ENCODE measurements at places on chromosomes 11 and 22.

DNA sequence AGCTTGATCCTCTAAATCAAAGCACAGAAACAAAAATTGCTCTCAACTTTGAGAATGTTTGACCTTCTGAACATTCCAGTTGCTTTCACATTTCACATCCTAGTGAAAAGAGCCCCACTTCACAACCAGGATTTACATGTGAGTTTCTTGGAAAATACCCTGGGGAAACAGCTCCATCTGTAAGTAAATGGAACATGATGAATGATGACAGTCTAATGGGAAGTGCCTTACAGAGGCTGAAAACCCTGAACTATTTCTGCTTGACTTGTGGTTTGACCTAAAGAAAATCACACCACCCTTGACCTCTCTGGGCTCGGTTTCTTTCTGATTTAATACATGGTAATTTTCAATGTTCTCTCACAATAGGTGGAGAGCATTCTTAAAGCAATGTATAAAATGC, 499.4 kb upstream of the API5 start:
- no peak for DNase-seq

DNA sequence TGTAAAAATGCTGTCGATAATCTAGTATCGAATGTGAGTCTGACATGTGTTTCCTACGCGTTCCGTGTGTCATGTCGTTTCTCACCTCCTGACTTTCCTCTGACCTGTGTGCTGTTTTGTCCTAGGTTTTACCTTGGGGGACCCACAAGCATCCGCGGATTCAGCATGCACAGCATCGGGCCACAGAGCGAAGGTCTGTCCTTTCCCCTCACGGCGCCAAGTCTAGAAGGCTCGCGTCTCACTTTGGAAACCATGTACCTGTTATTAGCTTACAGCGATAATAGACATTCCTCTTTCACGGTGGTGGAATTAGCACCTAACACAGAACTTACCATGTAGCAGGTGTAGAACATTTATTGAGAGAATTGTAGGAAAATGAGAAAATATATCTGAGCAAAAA, 28.6 kb downstream of the SAMM50 start:
- DNase-seq = no peak

GRCh38 chr22:42256930-42257329, 13.5 kb downstream of the TCF20 start:
- no peak for DNase-seq

GRCh38 chr11:4798427-4799183, 5.6 kb downstream of the OR52R1 start:
- no peak for DNase-seq

GRCh38 chr22:47621253-47621652, 858.8 kb downstream of the TBC1D22A start:
- no peak for DNase-seq

DNA sequence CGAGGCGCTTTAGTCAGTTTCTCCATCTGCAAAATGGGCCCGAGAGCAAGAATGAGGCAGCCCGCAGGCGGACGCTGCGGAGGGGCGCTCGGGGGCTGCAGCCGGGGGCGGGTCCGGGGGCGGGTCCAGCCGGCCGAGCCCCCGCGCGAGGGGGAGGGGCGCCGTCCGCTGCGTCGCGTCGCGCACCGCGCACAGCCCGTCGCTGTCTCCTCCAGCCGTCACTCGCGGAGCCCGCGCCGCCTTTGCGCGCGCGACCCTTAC, 282 bp downstream of the PC start:
- DNase-seq = no peak

DNA sequence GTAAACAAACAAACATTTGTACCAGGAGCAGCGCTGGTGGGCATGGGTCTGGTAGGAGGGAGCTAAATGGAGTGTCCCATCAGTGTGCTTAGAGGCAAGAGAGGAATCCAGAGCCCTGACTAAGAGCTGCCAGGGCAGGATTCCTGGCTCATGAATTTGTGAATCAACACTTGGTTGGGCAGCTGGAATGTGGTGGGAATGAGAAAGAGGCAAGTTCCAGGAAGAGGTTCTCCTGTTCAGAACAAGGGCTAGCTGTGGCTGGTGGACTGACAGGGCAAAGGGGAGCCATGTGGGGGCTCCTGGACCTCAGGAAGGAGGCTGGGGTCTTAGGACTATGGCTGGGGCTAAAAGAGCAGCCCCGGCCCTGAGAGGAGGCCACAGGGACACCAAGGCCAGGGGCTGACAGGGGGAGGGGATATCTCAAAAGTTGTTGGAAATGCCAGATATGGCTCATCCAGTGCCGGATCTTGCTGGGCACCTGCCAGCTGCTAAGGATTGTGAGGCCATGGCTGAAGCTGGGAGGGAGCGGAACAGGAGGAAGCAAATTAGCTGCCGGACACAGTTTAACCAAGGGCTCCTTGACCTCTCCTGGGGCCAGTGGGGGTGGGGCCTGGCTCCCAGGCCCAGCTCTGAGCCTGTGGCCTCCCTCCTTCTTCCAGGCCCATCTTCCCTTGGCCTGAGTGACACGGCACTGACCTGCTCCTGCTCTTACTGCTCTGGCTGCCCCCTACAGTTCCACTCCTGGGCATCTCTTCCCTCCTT, 14.6 kb upstream of the P2RY6 start:
- DNase-seq = peak; percentile 33

GRCh38 chr11:69915501-69916250, 96.5 kb upstream of the FGF3 start:
- DNase-seq = peak; percentile 82

DNA sequence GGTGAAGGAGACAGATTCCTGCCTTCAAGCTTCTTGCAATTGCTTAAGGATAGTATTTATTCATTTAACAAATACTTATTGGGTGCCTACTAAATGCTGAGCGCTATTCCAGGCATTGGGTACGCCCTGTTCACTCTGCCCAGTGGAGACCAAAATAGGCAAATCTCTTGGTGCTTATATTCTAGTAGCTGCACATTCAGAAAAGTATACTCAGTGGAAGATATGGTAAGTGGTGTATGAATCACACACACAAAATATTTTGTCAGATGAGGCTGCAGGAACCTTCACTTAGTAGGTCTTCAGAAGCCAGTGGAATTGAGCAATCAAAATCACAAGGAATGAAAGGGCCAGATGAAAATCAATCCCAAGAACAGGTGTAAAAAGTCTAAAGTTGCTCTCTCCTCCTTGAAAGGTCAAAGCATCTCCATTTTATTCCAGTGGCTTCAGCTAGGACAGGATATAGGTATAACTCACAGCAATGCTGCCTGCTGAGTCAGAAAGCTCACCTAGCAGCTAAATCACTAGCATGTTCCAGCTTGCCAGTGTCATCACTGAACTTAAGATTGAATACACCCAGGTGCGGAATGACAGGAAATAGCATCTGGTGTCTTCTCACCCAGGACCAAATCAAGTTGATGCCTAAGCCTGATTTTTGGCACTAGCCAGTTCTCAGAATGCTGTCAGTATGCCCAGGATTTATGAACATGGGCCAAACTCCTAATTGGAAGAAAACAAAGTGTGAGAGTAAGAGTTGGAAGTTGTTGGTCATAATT, 83.9 kb downstream of the AMOTL1 start:
- no peak for DNase-seq

DNA sequence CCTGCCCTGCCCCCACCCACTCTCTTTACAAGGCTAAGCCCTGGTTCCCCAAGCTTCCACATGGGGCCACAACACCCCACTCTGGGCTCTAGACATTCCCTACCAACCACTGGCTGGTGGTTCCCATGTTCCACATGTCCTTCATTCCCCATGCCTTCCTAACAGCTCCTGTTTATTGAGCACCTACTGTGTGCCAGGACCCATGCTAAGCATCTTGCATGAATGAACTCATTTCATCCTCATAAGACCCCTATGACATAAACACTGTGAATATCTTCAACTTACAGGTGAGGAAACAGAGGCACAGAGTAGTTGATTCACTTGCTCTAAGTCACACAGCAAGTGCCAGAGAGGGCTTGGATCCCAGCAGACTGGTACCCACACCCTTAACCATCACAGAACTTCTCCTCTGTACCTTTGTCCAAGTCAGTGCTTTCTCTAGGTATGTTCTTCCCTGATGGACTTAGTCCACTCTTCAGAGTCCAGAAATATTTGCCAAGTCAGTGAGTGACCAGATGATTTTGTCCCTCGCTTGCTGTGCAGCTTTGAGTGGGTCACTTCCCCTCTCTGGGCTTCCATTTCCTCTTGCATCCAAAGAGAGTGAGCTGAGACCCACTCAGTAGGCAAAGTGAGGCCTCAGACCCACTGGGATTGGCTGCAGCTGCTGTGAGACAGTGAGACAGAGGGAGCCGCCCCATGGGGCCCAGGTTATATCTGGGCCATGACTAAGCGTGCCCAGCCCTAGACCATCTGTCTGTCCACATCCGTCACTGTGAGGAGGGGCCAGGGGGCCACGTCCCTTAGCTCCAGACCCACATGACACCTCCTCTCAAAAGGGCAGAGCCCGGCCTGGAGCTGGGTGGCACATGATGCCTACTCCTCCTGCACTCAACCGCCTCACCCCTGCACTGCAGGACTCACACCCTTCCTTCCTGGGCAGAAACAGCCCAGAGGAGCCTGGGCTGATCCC, 132.4 kb downstream of the MN1 start:
- peak; percentile 48 for DNase-seq

DNA sequence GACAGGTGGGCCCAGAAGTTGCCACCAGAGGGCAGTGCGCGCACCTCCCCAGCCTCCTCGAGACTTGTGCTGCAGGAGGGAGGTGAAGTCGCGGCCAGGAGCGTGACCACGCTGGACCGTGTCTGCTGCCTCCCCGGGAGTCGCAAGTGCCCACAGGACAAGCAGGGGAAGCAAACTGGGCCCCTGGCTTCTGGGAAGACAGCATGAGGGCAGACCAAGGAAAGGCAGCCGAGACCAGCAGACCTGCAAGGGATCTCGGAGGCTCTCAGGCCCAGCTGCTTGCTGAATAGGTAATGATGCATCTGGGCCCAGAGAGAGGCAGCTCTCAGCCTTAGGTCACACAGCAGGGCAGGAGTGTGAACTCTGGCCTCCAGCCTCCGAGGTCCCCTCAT, 17.0 kb upstream of the IL2RB start:
- peak; percentile 86 for DNase-seq

DNA sequence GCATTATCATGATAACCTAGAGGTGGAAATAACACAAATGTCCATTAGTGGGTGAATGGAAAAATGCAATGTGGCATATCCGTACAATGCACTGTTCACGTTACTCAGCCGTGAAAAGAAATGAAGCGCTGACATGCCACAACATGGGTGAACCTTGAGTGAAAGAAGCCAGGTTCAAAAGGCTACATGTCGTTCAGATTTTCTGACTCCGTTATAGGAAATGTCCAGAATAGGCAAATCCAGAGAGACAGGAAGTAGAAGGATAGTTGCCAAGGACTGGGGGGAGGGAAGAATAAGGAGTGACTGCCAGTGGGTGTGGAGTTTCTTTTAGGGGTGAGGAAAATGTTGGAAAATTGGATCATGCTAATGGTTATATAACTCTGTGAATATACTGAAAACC, 133.8 kb downstream of the ATXN10 start:
- DNase-seq = no peak

GRCh38 chr11:13184295-13184794, 93.2 kb upstream of the BMAL1 start:
- no peak for DNase-seq

DNA sequence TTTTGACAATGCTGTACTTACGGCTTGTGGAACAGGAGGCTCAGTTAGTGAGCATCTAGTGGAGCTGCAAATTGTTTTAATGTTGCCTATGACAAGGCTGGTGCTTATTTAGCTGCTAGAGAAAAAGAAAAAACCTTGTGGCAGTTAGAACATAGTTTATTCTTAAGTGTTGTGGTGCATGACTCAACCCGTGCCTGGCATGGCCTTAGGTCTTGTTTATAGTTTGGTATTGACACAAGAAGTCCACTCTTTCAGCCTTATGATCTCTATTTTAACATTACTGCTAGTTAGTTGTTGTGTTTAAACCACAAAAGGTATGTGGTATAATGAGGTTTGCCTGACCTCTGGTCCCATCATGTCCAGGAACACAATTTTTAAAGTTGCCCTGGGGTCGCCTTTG, 744.6 kb downstream of the FAM181B start:
- no peak for DNase-seq

GRCh38 chr11:5136261-5136660, 1.9 kb downstream of the OR52A5 start:
- DNase-seq = no peak

- no peak for DNase-seq
Observed at GRCh38 chr22:47552024-47552423, 789.6 kb downstream of the TBC1D22A start.

- no peak for DNase-seq
Observed at GRCh38 chr11:65141896-65142494, 7.7 kb upstream of the SYVN1 start.

DNA sequence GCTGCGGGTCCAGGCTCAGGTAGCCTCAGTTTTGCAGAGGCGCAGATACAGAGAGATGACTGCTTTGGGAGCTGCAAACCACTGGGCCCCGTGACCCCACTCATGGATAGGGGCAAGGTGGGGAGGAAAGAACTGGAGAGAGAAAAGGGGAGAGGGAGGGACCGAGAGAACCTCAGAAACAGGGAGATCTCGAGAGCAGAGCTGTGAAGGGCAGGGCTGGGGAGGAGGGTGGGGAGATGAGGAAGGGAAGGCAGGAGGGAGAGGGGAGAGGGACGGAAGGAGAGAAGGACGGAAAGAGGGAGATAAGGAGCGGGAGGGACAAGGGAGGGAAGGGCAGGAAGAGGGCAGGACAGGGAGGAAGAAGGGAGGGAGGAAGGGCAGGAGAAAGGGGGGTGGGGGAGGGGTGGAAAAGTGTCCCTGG, 46.3 kb downstream of the IGLL1 start:
- peak; percentile 59 for DNase-seq

DNA sequence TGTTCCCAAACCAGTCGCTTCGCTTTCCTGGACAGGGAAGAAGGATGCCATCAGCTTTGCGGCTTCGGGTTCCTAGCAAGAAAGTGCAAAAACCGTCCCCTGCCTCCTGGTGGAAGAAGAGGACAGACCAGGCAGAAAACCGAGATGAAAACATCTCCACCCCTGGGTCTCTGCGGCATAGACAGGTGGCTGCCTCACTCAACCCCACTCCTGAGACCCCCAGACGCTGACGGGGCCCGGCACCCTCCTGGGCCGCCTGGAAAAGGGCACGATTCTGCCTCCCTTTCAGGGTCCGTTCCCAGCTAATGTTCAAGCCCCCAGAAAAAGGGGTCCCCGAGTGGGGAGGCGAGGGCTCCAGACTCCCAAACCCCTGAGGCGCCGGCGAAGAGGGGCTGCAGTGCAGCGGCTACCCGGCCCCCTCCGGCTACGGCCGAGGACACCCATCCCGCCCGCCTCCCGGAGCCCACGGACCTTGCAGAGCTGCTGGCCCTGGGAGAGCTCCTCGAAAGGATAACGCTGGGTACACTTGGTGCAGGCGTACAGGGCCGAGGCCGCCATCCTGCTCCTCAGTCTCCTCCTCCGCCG, 569 bp downstream of the FAM76B start:
- peak; percentile 57 for DNase-seq

DNA sequence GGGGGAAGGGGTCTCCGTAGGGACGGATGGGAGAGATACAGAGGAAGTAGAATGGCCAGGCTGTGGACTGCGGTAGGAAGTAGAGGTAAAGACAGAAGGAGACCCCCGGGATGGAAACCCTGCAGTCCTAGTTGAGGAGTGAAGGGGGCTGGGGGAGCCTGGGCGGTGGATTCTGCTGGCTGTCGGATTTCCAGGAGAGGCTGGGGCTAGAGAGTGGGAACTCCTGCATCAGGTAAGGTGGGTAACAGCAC, 727 bp upstream of the SCARF2 start:
- no peak for DNase-seq

GRCh38 chr11:33716243-33716642, 15.6 kb upstream of the C11orf91 start:
- no peak for DNase-seq

- DNase-seq = peak; percentile 90
Observed at GRCh38 chr11:9137293-9138132, 46.1 kb upstream of the SCUBE2 start.

All from H9 (cell line).